ENCODE measurements at places on chromosomes 4 and X.

- DNase-seq: no peak
These were observed 9.4 kb downstream of the UVSSA start for GRCh38 chr4:1356181-1356998.

DNA sequence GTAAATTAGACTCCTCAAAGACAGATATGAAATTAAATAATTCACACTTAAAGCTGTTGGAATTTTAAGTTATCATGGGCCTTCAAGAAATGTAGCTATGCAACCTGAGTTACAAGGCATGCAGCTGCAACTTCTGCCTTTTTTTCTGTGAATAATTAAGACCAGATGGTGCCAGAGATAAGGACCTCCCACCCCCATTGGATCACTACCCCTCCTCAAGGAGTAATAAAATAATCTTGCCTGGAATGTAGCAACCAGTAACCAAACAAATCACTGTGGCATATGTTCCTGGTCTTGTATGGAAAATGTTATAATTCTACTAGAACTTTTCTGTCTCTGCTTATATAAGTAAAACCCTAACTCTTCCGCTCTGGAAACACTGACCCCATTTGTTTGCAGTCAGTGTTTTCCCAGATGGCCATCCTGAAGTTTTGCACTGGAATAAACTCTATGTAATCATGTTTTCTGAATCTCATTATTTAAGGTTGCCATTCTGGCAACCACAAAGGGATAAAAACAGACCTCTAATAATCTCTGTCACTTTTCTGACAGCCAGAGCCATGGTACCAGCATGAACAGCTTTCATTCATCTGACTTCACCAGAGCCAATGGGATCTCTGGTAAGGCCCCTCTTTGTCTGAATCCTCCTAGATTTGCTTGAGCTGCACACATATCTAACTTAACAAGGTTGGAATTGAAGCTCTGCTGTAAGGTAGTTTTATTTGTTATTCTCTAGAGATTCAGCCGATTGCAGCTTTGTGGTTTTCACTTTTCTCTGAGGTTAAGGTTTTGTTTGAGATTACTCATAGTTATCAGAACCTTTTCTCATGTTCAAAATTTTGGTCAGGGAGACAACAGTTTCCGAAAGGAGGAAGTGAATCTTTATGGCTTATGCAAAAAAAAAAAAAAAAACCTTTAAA is 274.6 kb downstream of the NAF1 start:
- DNase-seq: no peak

- no peak for DNase-seq
These were observed 2.4 kb upstream of the PDZD4 start for GRCh38 chrX:153832728-153833127.

DNA sequence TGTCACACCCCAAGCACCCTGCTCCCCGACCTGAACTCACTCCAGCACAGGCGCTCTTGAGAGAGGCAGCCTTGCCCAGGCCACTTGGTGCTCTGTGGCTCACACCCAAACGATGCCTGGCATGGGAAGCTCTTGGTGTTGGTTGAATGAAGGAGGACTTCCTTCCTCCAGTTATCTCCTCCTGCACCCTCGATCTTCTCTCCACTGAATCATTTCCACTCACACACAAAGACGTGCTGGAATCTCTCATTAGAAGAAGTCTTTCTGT is 90.5 kb upstream of the TRIM2 start:
- DNase-seq: no peak

- DNase-seq: no peak
These were observed 14.1 kb upstream of the SCRG1 start for GRCh38 chr4:173413036-173413435.

DNA sequence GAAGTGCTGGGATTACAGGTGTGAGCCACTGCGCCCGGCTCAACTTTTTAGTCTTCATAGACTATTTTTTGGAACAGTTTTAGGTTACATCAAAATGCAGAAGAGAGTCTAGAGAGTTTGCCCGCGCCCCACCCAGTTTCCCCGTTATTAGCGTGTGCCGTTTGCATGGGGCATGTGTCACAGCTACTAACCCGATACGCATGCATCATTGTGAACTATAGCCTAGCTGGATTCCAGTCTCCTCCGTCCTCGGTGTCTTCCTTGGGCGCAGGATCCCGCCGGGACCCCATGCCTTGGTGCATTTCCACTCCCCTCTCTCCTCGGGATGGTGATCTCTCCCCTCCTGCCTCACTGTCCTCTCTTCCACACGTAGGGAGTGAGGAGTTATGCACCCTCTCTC is 85.5 kb upstream of the ADRA2C start:
- DNase-seq: no peak

- DNase-seq: no peak
These were observed 51.6 kb downstream of the KIT start for GRCh38 chr4:54709400-54709799.

GRCh38 chr4:127335073-127335620 is 297.6 kb upstream of the INTU start:
- no peak for DNase-seq

- DNase-seq: peak; percentile 7
These were observed 352.9 kb downstream of the RAPGEF2 start for GRCh38 chr4:159455675-159456237.

Data from GDM1 (cell line).